ENCODE measurements at places on chromosomes 11 and 22. TPM values are rescaled to one million over a fixed set of nuclear protein-coding genes. Genes with fewer than 3 reads are reported as not detected.

- no peak for DNase-seq
These were observed 28.4 kb upstream of the IZUMO1R start for GRCh38 chr11:94275961-94276360.

Gene TMEM121B
- total RNA-seq = 0.38 TPM

Gene SYT12
- total RNA-seq = 0.37 TPM

GRCh38 chr11:89613911-89614310 lies 96.2 kb upstream of the TRIM77 start:
- DNase-seq = no peak

DNA sequence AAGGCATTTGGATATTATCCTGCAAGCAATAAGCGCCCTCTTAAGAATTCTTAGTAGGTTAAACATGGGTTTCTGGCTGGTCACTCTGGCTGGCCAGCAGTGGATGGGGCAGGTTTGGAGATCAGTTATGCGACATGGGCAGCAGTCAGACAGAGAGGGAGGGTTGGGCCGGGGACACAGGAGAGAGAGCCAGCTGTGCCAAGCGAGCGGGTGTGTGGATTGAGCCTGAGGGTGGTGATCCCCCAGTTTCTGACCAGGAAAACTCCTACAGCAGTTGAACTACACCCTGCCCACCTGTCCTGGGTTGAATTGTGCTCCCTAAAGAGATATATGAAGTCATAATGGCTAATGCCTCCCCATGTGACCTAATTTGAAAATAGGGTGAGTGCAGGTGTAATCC lies 671.2 kb downstream of the TBC1D22A start:
- DNase-seq = no peak

Gene RFPL1
- not detected for total RNA-seq

- peak; percentile 59 for DNase-seq
These were observed 14.7 kb downstream of the IGLL1 start for GRCh38 chr22:23565305-23565914.

Gene INCENP
- total RNA-seq = 11.8 TPM

Gene CENATAC
- total RNA-seq = 27.8 TPM

Gene ASRGL1
- 5.5 TPM for total RNA-seq

DNA sequence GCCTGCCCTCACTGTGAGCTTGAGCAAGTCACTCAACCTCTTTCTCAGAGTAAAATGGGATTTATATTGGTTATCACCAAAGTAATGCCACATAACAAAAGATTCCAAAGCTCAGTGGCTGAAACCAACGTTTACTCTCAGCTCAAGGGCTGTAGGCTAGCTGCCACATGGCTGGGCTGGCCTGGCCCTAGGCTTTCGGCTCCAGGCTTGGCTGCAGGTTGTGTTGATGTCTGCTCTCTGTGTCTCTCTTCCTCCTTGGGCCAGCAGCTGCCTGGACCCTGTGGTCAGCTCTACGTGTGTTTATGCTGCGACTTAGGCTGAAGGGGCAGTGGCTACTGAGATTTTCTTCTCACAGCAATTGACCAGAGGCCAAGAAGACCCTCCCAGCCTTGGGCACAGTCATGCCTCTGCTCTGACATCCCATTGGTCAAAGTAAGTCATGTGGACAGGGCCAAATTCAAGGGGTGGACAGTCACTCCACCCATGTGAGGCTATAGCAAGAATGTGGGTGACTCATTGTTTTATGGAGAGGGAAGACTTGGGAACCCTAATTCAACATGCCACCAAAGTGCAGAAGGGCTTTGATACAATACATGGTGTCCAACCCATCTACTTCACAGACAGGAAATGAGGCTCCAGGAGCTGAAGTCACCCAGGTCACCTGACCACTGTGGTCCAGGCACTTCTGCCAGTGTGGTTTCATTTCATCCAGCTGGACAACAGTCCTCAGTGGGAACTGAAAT lies 90.6 kb downstream of the TSPAN18 start:
- DNase-seq = no peak

DNA sequence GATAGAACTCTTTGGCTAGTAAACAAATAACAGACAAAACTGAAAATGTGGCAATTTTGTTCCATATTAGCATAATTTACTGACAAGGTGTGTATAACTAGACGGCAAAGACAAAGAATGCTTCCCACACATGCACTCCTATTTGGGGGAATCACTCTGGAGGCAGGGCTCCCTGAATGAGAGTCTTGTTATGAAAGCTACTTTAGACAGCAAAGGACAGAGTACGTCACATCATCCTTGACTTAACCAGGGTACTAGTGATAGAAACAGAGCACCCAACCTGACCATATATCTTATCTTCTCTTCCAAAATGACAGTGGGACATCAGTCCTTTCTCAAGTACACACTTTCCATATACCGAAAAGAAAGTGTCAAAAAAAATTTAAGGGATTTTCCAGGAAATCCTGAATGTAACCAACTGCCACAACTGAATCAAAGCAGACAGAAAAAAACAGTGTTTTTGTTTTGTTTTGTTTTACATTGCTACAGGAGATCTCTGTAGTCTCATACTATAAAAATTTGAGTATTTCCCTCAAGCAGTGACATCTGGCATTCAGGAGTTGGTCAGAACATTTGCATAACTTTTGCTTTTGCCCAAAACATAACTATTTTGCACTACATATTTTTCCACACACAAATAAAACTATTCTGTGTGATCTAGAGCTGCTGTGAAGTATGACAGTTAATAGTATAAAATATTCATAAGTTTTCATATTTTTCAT lies 98.9 kb downstream of the ARHGAP20 start:
- no peak for DNase-seq
